G401 (cell line): ENCODE measurements at places on chromosomes 1 and 21.

- peak; percentile 48 for DNase-seq
Measured at GRCh38 chr1:71093938-71094337, 13.1 kb upstream of the ZRANB2 start.

GRCh38 chr1:159009704-159010361, at the start of gene IFI16:
Gene IFI16, plus strand, starts transcription at chr1:159009907. Its CDS starts 4,774 bp downstream, at chr1:159014681.
- DNase-seq = peak; percentile 5

- peak; percentile 84 for DNase-seq
Measured at GRCh38 chr1:39901714-39902459, at the start of gene MYCL. Gene MYCL, minus strand, starts transcription at chr1:39901917. Its CDS starts 483 bp downstream, at chr1:39901434.

DNA sequence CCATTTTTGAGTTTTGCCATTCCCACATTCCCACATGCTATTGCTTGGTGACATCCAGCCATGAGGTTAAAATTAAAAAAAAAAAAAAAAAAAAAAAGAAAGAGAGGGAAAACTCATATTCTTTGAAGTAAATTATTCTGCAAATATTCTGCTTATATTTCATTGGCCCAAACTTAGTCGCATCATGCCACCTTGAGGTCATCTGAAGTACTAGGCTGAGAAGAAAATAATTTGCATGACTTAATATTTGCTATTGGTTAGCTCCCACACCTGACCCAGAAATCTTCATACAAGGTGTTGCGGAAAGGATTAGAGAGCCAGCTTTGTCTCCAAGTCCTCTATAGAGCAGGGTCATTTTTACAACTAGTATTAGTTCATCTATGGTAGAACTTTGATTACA, 2206.0 kb downstream of the MRPL39 start:
- DNase-seq = peak; percentile 6

- no peak for DNase-seq
Measured at GRCh38 chr1:185837711-185838110, 103.5 kb downstream of the HMCN1 start.

DNA sequence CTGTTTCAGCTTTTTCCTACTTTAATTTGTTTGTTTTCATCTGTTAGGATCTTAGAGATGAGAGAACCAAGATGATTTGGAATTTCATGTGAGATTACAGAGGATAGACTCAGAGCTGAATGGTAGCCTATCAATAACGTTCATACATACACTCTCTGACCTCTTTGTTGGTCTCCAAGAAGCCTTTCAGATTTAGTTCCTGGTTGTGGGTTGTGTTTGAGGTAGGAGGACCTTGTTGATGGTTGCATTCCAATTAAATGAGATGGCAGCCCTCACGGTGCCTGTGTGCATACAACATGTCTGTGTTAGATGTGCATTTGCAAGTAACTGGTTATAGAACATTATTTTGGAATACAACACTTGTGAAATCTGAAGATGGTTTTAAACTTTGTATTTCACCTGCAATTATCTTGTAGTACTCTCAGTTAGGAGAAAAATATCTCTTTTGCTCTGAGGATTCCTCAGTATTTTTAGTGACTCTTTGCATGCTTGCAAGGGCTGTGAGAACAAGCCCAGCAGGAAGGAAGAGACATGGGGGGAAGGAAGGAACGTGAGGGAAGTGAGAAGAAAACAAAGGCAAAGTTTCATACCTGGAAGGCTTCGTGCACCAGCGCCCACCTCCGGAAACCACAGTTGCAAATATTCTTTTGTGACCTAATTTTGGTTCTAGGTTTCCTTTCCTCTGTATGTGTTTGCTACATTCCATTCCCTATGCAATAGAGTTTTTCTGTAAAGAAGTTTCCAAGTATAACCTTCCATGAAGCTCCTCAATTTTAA, 291.8 kb downstream of the DISC1 start:
- DNase-seq = no peak

- DNase-seq = no peak
Measured at GRCh38 chr1:85202092-85202863, 1.5 kb upstream of the SYDE2 start.

DNA sequence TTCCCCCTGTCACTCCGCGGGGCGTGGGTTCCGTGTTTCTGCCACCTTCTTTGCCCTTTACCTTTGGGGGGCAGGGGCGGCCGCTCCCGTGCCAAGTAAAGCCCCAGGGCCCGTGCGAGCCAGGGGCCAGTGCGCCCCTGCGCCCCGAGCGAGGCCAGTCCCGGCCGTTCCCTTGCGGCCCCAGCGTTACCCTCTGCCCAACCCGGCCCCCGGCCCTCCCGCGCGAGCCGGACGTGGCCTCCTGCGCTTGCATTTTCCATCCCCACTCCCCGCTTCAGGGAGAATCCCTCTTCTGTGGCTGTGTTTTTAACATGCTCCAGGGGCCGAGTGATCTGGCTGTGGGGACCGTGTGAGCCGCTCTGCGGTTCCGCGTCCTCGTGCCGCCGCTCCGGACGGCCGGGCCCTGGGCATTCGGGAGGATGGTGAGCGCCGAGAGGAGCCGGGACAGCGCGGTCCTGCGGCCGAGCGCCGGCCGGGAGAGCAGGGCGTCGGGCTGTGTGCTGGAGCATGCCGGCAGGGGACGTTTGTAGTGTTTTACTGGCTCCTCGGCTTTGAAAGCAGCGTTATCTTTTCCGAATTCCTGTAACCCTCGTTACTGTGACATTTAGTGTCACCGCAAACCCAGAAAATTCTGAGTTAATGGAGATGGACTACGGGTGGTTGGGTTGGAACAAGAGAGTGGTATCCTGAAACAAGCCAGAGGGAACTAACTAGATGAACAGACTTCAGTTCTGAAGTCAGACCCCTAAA, 1.0 kb downstream of the GALNT2 start:
- DNase-seq = peak; percentile 61

- DNase-seq = no peak
Measured at GRCh38 chr1:82464362-82465001, 663.7 kb downstream of the ADGRL2 start.

DNA sequence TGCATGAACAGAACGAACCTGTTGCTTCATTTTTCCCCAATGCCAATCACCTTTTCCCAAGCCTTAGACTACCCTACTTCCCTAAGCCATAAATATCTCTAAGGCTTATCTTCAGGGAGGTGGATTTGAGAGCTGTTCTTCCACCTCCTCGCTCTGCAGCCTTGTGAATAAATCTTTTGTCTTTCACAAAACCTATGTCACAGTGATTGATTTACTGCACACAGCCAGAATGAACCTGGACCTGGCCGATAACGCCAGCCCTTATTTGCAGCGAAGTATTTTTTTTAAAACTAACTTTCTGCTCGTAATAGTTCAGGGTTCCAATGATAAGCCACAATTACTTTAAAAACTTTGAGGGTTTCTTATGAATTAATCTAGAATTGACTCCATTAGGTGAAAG, 632.6 kb downstream of the PTPRU start:
- no peak for DNase-seq

- DNase-seq = no peak
Measured at GRCh38 chr1:5165762-5166161, 511.4 kb downstream of the AJAP1 start.

DNA sequence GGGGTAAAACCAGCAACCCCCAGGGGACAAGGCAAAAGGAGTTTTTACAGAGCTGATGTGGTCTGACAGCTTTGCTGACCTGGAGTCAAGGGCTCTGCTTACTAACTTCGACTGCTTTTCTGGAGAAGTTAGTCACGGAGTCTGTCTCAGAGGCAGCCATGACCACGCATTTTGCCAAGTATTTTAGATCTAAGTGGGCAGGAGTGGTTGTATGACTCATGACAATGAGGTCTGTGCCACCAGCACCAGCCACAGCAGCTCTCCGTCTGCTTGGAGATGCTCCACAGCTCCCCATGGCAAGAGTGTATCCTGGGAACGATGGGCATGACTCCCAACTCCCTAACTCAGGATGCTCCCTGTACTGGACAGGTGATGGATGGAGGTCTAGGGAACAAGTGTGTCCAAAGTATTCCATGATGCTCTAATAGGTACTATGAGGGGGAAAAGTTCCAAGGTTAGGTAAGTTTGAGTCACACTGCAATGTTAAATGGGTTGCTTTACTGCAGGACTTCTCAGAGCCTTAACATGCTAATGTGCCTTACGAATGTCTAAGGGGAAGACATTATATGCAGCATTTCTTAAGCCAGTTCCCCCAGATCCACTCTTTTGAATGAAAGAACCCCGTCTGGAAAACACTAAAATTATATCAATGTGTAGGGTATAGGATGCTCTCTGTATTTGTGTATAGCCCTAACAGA, 359.0 kb downstream of the HHAT start:
- no peak for DNase-seq

GRCh38 chr1:164765557-164765956, 206.6 kb downstream of the PBX1 start:
- no peak for DNase-seq

- DNase-seq = no peak
Measured at GRCh38 chr1:219152751-219153150, 20.9 kb upstream of the LYPLAL1 start.
